ENCODE measurements at places on chromosomes 5 and 9.

- peak; percentile 38 for DNase-seq
Observed at GRCh38 chr5:36177715-36178523, 26.0 kb downstream of the SKP2 start.

- no peak for DNase-seq
Observed at GRCh38 chr5:10731913-10732312, 29.1 kb downstream of the DAP start.

- DNase-seq = peak; percentile 47
Observed at GRCh38 chr5:112757468-112758208, 20.0 kb downstream of the APC start.

DNA sequence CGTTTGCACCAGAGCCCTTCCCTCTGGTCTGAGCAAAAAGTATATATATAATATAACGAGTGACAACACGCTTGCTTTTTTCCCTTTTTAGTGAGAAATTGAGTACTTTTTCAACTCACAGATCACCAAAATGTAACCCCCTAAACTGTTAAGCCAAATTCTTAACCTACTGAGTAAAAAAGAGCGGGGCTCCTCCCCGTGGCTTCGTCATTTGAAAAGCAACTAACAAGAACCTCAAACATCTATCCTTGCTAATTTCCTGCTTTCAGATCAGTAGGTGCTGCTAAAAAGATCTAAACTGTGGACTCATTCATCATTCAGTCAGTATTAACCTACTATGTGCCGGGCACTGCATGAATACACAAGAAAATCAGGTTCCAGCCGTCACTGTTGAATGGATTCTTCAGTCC, 1.0 kb upstream of the PTBP3 start:
- DNase-seq = no peak

DNA sequence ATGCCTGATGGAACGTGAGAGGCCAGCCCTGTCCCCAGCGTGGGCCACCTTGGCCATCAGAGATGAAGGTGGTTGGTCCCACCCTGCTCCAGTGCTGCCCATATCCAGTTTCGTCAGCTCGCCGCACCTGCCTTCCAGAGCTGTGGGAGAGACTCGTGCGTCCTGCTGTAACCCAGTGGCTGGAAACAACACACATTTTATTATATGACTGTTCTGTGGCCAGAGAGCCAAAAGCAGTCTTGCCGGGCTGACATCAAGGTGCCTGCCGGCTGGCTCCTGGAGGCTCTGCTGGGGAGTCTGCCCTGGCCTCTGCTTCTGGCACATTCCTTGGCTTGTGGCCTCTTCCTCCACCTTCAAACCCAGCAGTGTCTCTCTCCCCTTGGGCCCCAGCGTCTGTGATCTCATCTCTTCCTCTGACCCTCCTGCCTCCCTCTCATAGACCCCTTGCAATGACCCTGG, 94.7 kb downstream of the RXRA start:
- DNase-seq = no peak

DNA sequence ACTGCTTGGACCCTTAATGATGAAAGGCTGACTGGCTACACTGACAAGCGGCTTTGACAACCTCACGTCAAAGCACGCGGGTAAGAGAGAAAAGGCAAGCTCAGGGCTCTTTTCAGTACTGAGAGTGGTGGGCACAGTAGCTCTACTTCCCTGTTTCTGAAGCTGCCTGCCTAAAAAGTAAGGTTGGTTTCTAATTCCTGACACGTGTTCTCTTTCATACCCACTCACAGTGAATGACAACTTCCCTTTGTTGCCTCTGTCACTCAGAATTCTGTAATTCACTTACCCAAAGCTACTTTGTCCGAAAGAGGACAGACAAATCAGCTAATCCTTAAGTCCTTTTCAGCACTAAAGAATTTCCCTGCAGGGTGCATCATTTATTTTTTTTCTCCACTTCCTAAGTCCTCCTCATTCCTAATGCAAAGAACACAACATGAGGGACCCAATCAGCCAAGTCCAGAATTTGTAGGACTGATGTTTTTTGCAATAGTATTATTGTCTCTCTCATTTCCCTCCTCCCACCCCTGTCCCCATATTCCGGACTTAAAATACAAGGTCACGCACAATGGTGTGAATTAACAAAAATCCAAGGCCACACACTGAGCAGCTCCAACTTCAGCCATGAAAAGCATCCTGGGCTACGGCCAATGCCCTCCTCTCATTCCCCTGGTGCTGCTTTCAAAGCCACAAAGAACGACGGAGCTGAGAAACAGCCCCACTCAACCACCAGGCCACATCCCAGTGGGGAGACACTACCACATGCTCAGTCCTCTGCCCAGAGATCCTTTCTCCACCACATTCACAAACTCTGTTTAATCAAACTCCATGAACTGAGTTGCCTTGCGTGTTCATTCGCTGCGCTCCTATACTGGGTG, 221.0 kb downstream of the TSSK1B start:
- no peak for DNase-seq

DNA sequence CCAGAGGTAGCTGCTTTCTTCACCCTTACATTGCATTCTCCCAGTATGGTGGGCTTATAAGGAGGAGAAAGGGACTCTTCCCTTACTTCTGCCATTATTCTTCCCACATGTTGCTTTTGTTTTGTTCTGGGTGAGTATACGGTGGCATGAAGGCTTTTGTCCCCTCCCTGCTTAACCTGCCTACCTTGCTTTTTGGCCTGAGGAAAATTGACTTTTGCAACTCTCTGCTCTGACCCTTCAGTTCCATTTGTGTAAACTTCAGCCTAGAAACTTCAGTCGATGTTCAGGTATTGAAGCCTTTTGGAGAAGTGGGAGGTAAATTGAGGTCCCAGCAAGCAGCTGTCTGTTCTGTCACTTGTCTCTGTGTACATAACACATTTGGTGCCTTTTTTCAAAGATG, 110.2 kb downstream of the PCSK1 start:
- DNase-seq = no peak

DNA sequence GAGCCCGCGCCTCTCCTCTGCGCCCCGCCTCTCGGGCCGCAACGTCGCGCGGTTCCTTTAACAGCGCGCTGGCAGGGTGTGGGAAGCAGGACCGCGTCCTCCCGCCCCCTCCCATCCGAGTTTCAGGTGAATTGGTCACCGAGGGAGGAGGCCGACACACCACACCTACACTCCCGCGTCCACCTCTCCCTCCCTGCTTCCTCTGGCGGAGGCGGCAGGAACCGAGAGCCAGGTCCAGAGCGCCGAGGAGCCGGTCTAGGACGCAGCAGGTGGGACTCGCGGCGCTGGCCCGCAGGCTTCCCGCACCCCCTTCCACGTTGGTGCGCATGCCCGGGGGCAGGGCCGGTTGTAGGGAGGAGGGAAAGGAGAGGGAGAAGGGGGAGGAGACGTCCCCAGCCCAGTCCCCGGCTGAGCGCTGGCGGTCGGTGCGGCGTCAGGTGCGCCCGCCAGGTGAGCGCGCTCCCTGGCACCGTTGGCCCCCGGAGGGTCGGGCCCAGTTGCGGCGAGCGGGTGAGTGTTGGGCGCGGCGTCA, at the start of gene OCLN:
Gene OCLN (plus strand): TSS at position 400 of the 532 bp plus-strand sequence. CDS start 11,455 bp downstream, outside the sequence.
- peak; percentile 75 for DNase-seq

GRCh38 chr5:38581597-38581996, 25.2 kb upstream of the LIFR start:
- no peak for DNase-seq

DNA sequence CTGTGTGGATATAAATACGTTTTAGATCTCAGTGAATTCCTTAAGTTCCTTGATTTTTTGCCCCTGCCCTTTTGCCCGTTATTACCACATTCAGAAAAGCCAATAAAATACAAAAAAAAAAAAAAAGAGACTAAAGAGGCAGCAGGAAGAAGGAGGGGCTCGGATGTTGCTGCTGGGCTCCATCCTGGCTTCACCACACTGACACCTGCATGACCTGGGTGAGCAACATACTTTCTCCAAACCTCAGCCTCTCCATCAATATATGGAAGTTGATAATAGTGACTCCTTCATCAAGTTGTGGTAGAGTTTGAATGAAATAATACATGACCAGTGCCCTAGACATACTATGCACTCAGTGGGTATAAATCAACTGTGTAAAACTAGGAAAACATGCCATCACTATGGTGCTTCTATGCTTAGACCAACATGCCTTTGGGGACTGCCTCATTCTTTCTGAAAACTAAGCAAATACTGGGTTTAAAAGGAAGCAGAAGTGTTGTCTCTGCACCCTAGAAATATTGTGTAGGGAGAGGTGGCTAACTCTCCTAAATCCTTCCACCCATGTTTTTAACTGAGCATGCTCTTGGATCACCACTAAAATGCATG, 243.0 kb downstream of the PIK3R1 start:
- DNase-seq = no peak

GRCh38 chr9:107631788-107632187, 142.2 kb upstream of the KLF4 start:
- DNase-seq = no peak

DNA sequence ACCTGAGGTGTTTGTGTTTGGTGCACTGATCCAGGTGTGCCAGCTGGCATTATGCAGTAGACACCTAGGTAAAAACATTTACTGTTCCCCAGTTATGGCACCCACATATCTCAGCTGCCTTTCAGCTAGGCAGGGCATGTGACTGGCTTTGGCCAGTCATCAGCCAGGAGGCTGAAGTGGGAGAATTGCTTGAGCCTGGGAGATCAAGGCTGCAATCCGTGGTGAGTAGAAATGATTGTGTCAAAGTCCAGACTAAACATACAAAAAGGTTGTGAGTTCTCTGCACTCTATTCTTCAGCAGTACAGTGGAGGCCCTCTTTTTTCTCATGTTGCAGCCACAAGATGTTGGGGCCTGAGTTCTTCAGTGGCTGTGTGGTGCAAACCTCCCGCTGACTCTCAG, 3.2 kb upstream of the FBLL1 start:
- DNase-seq = no peak

- no peak for DNase-seq
Observed at GRCh38 chr9:117718701-117719100, 14.5 kb downstream of the TLR4 start.

DNA sequence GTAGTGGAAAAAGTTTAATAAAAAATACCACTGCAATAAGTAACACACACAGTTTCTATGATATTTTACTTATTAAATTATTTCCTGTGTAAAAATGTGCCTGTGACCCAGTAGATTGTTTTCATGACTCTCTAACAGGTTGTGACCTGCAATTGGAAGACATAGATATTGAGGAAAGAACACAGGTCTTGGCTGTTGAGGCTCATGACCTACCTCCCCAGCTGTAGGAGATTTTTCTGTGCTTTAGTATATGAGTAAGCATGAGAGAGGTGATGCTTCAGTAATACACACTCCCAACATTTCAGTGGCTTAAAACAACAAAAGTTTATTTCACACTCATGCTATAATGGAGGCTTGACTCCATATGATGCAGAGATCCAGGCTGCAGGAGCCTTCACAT, 47.3 kb upstream of the TNC start:
- DNase-seq = no peak

DNA sequence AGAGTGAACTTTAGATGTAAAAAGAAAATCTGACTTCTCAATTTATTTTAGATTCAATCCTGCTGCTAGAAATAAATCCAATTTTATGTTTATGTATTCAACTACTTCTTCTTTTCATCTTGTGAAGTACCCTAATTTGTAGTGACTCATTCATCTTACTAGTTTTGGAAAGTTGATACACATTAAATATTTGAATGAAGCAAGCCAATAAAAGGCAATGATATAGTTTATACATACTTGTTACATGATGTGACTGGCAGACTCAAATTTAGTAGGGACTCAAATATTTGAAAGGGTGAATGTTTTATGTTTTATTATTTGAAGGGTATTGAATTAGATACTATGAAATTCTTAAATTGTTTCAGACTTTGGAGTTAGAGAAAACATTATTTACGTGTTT, 34.7 kb downstream of the CSNK1G3 start:
- DNase-seq = no peak

GRCh38 chr5:41735213-41735612, 135.0 kb downstream of the OXCT1 start:
- no peak for DNase-seq

DNA sequence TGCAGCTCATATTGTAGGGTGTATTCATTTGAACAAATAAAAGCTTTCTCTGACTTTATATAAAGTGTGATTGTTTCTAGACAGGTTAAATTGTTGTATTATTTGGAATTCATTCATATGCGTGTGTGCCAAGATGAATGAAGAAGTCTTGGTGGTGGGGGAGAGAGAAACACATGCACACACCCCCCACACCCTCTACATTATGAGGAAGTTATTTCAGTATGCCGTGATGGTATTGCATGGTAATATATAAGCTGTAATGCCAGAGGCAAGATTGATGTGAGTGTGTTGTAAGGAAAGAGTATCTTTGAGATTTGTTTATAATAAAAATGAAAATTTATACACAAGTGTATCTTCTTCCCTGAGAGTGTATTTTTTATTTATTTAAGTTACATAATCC, 71.0 kb downstream of the IPO11 start:
- DNase-seq = no peak

- no peak for DNase-seq
Observed at GRCh38 chr9:109454041-109454440, 44.1 kb downstream of the PTPN3 start.

GRCh38 chr5:178388386-178389025, 155.9 kb upstream of the PHYKPL start:
- DNase-seq = no peak

DNA sequence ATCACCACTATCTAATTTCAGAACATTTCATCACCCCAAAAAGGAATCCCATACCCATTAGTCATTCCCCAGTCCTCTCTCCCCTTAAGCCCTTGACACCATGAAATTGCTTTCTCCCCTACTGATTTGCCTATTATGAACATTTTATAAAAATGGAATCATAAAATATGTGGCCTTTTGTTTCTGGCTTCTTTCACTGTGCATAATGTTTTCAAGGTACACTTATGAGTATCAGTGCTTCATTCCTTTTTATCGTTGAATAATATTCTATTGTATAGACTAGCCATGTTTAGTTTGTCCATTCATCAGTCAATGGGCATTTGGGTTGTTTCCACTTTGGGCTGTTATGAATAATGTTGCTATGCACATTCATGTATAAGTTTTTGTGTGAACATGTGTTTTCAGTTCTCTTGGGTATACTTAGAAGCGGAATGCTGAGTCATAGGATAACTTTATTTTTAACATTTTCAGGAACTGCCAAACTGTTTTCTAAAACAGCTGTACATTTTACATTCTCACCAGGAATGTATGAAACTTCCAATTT, 40.4 kb upstream of the FGF1 start:
- no peak for DNase-seq

- no peak for DNase-seq
Observed at GRCh38 chr9:126482361-126483044, 131.2 kb upstream of the LMX1B start.

GRCh38 chr9:2198956-2199635, 183.9 kb downstream of the SMARCA2 start:
- DNase-seq = no peak

- no peak for DNase-seq
Observed at GRCh38 chr9:92679413-92680165, 9.7 kb upstream of the IPPK start.

DNA sequence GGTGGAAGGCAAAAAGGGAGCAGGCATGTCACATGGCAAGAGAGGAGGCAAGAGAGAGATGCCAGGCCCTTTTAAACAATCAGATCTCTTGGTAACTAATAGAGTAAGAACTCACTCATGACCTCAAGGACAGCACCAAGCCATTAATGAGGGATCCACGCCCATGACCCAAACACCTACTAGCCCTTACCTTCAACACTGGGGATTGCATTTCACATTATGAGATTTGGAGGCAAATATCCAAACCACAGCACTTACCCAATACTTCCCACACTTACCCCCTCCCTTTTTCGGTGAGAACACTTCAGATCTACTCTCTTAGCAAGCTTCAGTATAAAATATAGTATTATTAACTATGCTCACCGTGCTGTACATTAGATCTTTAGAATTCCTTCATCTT, 41.9 kb downstream of the ZNF354A start:
- DNase-seq = no peak

- DNase-seq = no peak
Observed at GRCh38 chr9:81411961-81412360, 277.4 kb downstream of the TLE1 start.

GRCh38 chr5:174501461-174502069, 222.8 kb upstream of the MSX2 start:
- no peak for DNase-seq

Measured in D341Med (cell line).